ENCODE measurements at places on chromosomes 6 and 20.

- no peak for DNase-seq
These were observed 46.2 kb upstream of the ARMH2 start for GRCh38 chr6:24844903-24845302.

DNA sequence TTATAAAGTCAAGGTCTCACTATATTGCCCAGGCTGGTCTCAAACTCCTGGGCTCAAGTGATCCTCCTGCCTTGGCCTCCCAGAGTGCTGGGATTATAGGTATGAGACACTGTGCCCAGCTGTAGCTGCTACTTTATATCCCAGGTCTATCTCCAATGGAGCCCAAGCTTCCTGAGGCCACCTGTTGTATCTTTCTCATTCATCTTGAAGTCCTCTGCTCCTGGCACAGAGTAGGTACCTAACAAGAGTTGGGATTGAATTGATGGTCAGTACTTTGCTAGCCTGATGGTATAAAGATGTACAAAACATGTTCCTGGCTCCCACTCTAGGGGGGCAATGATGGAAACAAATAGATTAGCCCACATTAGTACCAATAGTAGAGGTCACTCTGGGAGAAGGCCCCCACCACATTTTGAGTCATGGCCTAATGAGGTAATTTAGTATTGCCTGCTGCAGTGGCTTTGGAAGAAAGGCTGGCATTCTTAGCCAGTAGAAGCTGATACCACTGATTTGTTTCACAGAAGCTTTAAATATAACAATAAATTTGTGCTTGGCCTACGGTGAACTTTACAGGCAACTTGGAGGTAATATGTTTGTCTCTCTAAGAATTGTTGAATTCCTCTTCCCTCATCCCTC is 5.4 kb downstream of the PTPN1 start:
- DNase-seq: no peak

GRCh38 chr20:40802886-40803285 is 113.8 kb upstream of the MAFB start:
- DNase-seq: no peak

- peak; percentile 54 for DNase-seq
These were observed 9.7 kb downstream of the MRPL14 start for GRCh38 chr6:44117397-44118128.

DNA sequence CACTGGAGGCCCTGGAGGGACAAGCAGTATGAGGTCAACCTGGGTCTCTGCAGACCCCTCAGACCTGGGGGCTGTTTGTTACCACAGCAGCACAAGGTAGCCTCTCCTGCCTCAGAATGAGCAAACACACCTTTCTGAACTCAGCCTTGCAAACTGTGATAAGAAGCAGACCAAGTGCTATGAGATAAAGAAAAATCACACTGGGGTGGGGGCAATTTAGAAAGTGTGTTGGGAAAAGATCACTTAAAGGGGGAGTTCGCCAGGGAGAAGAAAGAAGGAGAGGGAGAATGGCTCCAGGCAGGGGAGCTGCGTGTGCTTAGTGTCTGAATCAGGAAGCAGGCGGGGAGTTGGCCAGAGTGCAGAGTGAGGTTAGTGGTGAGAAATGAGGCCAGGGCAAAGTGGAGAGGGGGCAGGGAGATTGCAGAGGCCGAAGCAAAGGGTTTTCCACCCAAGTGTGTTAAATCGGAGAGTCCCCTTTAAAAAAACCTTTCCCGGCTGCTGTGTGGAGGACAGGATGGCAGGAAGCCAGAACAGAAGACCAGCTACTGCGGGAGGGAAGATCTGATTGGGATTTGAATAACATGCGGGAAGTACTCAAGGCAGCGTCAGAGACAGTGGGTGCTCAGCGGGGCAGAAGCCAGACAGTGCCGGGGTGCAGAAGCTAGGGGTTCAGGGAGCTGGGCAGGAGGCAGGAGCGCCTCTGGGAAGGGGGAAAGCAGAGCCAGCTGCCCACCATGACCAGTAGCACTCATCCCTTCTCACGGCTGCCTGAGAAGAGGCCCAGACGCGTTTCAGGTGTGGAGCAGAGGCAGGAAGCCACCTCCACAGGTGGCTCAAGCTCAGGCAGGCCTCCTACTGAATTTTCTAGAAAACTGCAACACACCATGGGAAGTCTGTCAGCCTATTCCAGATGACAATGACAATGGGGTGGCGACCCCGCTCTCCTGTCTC is 9.0 kb downstream of the ADA start:
- DNase-seq: peak; percentile 92

DNA sequence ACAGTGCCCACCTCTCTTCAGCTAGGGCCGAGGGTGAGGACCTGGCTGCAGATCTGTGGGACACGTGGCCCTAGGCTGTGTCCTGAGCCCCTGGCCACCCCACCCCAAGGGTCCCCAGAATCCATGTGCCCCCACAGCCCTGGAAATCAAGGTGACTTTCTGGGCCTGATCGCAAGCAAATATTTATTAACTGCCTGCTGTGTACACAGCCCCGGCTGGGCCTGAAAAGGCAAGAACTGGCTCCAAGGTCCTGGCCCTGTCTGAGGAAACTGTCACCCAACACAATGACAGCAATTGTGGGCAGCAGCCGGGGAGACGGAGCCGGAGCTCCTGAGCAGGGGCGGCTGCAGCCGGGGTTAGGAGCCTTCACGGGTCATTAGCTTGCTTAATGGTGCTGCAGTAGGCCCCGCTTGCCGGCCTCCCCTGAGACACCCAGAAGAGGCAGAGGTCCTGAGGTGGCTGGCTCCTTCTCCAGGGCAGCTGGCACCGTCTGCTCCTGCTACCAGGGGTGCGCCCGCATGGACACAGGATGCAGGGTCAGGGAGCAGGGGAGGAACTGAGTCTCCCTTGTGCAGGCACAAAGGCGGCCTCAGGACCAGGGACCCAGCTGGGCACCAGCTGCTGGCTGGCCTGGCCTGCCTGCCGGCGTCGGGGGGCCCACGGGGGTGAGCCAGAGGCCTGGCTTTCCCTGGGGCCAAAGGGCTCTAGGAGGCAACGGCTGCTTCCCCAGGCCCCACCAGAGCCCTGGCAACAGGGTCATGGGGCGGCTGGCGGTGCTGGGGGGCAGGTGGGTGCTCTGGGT is 24.1 kb downstream of the NPEPL1 start:
- no peak for DNase-seq

GRCh38 chr6:12875051-12875450 is 158.5 kb downstream of the PHACTR1 start:
- peak; percentile 85 for DNase-seq

GRCh38 chr20:44891826-44892225 is 6.3 kb downstream of the YWHAB start:
- no peak for DNase-seq

DNA sequence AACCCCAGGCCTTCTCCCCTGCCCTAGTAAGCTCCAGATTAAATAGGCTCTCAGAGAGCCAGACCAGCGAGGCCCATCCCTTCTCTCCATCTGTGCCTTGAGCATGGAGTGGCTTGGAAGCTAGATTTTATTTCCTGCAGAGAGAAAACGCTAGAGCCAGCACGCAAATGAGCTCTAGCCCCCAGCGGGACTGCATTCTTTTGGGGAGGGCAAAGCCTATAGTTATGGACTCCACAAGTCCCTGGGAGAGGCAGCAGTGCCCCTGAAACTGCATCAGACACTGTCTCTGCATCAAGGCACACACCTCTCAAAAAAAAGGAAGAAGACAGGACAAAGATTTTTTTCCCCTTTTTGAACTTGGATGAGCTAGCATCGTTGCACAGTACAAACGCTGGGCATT is 15.8 kb downstream of the FOXF2 start:
- DNase-seq: no peak

DNA sequence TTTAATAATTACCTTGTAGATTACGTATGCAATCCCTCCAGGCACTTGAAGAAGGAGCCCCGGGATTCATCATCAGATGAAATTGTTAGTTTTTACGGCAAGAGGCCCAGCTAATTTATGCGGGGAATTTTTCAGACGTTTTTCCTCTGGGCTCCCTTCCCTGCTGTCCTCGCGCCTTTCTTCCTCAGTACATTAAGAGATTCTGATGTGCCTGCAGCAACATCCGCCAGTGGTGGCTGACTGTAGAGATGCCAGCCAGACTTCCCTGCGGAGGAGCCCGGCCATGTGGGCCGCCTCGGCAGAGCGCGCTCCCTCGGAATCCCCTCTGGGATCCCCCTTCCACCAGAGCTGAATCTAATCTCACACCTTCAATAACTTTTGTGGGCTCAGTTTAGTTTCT is 46.4 kb upstream of the POU3F2 start:
- no peak for DNase-seq

DNA sequence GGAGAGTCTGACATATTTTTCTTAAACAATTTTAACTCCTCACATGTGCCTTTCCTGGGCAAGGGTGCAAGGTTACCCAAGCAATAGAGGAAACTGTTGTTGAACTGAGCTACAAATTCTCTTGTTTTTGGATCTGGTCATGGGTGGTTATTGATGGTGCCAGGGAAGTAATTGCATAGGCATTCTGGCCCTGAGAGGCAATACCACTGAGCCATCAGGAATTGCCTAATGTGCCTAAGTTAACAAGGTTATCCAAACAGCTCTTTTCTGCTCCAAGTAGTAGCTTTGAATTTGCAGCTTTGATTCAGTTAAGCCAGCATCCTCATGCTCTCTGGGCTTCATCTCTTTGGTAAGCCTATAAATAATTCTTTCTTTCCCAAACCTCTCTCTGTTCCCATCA is 266.0 kb upstream of the BTBD3 start:
- no peak for DNase-seq
